ENCODE measurements at places on chromosomes 4 and X.

DNA sequence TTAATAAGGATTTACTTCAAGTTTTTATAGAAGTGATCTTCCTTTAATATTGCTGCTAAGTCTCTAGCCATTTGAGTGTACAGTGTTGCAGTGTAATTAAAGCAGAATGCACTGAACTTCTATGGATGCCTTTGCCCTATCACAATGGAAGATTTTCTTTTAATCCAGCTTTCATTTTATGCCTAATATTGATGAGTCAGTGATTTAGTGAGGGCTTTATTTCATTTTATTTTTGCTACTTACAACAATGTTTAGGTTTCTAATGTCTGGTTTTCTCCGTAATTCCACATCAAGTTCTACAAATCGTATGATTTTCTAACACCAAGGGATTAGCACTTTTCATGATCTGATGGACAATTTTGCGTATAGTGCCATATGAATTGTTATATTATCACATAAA, 504.1 kb downstream of the PCDH11X start:
- no peak for DNase-seq

GRCh38 chr4:76363556-76364290, 57.2 kb downstream of the STBD1 start:
- no peak for DNase-seq

- no peak for DNase-seq
Observed at GRCh38 chrX:103101299-103102042, 8.5 kb upstream of the NXF3 start.

DNA sequence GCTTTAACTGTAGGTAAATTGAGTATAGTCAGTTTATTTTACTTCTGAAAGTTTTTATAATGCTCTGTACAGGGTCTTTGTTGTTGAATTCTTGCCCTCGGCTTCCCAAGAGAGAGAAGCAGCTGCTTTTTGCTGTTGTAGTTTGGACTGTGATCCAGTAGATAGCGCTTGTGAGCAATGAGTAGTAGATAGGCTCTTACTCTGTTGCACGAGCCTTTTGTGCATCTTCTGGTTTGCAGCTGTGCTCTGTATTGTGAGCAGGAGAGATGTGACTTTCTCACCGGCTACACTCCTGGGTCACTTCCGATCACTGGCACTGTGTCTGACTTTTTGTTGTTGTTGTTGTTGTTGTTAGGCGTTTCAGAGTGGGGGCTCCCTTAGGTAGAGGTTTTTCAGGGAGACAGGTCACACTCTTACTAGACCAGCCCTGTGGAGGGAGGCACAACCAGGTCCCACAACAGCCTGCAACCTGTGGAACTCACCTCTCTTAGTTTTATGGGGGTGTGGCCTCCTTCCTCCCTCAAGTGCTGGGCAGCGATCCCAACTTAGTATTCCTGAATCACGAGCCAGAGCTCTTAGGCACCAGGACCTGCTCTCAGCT, 822.1 kb upstream of the GALNTL6 start:
- DNase-seq, result no peak

DNA sequence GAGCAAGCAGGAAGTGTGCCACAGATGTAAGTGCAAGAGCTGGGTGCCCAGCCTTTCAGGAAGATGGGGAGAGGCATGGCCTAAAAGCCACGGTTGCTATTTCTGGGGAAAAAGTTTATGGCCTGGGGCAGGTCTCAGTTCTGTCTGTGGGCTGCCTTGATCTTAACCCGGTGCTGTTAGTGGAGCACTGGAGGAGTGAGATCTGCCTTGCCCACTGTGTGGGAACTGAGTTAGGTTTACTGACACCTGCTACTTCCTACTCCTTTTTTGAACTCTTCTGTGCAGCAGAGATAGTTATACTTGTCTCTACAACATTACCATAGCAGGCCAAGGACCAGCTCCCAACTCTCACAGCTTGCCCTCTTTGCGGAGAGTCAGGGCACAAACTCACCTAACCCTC, 76.5 kb downstream of the ITM2A start:
- DNase-seq, result no peak

GRCh38 chrX:10314530-10315104, 157.8 kb downstream of the CLCN4 start:
- no peak for DNase-seq

DNA sequence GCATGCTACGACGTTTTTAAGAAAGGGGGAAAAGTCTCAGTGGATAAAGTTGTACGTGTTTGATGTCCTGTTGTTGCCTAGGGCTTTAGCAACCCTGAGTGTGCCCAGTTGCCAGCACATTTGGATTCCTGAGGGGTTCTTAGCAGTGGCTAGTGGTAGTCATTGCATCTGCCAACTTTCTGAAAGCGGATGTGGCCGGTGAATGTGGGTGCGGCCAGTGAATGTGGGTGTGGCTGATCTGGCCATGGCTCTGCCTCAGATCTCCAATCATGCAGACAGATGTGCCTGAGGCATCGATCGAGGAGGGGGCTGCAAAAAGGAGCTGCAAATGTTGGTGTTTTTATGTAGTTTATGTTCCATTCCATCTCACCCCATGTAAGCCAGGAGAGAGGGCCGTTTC, 41.5 kb upstream of the FAT1 start:
- DNase-seq, result peak; percentile 85

DNA sequence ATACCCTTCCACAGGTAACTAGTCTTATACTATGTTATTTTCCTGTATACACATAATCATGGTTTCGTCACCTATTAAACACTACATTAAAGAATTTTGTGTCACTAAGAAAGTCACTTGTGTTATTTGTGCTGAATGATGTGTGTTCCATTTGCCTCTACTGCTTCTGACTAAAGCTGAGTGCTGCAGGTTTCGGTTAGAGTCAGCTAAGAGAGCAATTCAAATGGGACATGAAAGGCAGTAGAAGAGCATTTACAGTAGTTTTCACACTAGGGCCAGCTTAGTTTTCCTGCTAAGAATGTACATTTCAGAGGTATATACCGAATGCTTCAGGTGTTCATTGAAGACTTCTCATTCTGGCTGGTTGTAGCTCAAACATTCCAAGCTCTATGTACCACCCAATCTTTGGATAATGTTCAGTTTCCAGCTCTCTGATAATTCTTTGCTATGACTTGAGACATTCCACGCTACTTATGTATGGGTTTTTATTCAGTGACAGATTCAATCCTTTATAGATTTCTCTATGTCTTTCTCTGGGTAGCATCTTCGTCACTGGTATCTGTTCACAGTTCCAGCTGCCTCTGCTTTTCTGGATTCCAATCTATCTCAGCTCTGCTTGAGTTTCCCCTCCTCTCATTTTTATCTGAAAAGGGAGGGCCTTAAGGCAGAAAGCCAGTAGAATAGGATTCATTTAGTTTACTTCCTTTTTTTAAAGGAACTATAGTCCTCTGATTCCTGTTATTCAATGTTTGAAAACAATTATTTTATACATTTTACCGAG, 164.4 kb downstream of the CXXC4 start:
- DNase-seq, result no peak

GRCh38 chr4:167020410-167020809, 213.9 kb downstream of the SPOCK3 start:
- DNase-seq, result no peak

DNA sequence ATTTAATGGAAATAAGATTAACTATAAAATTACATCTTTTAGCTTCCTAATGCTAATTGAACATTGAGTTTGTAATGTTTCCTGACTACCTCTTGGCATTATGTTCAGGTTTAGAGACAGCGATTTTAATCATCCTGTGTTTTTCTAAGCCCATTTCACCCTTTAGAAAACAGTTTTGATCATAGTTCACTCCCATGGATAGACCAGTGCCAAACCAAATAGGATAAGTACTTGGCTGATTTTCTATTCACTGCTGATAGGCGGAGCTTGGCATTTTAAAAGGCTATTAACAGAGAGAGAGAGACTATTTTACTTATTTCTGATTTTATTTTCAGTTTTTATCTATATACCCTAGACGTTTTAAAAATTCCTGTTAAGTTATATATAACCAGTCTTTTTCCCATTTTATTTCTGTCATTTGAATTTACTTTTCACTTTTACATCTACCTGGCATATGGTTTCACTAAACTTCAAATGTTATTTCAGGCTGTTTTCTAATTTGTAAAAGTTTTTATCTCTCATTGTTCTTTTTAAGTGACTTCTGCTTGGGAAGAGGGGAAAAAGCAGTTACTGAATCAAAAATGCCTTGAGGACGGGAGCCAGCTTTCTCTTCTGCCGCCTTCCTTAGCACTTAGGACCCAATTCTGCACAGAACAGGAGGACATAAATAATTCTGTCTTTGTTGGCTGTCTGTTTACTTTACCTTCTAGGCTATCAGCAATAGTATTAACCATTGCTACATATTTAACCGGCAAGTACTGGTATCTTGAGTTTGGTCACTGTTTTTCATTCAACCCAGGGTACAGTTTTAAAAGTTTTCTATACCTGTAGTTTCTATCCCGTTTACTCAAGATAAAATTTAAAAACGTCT, 46.4 kb downstream of the SGMS2 start:
- no peak for DNase-seq

DNA sequence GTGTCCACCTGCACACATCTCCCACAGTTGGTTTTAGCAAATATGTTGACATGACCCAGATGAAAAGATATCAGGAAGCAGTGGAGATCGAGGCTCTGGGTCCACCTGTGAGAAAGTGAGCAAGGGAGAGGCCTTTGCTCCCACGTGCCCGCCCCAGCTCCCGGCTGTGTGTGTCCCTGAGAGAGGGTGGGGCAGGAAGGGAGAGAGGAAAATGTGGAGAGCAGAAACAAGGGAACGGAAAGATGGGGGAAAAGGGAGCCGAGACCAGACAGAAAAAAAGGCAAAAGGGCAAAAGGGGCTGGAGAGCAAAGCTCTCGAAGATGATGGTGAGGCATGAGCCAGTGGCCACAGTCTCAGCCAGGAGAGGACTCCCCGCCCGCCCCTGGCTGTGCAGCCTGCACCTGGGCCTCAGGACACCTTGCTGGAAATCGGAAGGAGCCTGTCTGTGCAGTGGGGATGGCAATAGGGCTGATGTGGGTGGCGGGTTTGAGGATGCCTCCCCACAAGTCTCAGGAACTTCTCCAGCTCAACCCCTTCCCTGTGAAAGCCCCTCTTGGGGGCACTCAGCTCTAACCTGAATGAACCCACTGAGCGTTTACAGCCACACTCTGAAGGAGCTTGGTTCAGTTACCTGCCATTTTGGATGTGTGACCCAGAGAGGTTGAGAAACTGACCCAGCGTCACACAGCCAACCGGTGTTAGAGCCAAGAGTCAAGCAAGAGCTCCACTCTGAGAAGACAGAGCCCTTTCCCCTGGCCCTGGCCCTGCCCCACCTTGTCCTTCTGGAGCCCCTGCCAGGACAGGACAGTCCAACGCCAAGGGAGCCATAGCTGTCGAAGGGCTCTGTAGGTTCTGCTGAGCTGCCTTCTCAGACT, 20.3 kb upstream of the MSX1 start:
- no peak for DNase-seq

GRCh38 chrX:135112096-135112729, 8.1 kb downstream of the ETDB start:
- no peak for DNase-seq

- DNase-seq, result no peak
Observed at GRCh38 chrX:57607295-57608187, 15.7 kb downstream of the ZXDB start.

DNA sequence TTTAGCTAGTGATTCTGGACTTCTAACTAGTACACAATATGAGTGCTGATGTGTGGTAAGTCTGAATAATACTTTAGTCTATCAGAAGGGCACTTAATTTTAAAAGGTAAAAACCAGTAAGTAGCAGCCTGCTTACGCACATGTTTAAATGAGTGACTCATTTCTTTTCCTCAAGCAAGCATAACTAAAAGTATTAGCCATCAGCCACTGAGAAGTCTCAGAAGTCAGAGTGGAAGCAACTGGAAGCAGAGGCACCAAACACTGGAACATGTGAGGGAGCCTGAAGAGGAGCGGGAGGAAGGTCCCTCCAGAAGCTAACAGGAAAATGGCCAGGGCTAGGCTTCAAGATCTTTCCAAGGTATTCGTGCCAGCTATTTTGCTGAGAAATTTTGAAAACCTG, 257.7 kb downstream of the RAPGEF2 start:
- no peak for DNase-seq

DNA sequence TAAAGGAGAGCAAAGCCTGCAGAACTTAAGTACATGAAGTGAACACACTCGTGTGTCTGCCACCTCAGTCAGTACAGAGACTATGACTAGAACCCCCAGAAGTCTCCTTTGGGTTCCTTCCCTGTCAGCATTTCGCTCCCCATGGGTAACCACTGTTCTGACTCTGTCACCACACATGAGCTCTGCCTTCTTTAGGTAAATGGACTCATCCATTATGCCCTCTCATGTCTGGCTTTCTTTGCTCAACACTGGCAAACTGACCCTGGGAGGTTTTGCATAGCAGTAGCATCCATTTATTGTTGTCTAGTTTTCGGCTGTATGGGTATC, 38.5 kb downstream of the TBC1D14 start:
- no peak for DNase-seq

GRCh38 chrX:134999469-134999868, 8.7 kb downstream of the SMIM10 start:
- no peak for DNase-seq

- DNase-seq, result no peak
Observed at GRCh38 chrX:13994104-13994503, 35.6 kb downstream of the GEMIN8 start.

DNA sequence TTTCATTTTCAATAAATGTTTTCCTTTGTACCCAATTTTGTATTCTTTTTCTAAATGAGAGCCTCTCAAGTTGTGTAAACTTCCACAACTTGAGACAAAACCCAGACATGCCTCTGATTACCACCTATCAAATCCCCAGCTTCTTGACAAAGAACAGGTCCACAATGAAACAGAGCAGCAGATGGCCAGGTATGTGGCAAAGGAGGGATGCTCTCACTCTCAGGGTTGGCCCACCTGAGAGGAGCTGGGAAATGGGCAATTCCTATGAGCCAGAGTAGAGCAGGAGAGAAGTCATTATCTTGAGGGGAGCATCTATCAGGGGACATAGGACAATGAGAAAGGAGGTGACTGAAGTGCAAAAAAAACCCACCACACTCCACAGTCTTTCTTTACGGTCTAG, 273.5 kb upstream of the FAM241A start:
- no peak for DNase-seq

- DNase-seq, result no peak
Observed at GRCh38 chrX:31240982-31241381, 169.1 kb upstream of the FTHL17 start.

Data from RWPE2 (cell line).